RKO (cell line): ENCODE measurements at places on chromosomes 4 and X.

DNA sequence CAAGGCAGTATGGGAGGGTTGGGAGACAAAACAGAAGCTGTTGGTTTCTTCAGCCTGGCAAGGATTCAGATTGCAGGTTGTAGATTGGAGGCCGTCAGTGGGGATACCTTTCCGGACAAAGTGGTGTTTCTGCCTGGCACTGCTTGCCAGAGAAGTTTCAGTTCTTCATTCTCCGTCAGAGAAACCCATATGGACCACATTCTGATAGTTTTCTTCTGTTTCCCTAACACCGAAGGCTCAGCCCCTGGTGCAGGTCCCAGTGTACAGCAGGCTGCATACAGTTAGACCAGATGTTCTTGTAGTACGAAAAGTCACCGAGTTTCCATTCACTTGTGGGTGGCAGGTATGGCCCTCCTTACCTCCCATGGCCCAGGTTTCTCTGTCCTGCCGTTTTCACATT lies 107.3 kb downstream of the PTTG2 start:
- no peak for DNase-seq

GRCh38 chr4:158875455-158875854 lies 106.6 kb downstream of the FNIP2 start:
- no peak for DNase-seq

DNA sequence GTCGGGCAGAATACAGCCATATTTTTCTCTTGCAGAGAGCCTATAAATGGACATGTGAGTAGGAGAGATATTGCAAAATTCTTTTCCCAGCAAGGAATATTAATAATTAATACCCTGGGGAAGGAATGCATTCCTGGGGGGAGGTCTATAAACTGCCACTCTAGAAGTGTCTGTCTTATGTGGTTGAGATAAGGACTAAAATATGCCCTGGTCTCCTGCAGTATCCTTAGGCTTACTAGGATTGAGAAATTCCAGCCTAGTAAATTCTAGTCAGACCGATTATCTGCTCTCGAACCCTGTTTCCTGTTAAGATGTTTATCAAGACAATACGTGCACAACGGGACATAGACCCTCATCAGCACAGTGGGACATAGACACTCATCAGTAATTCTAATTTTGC lies 872.6 kb downstream of the FSTL5 start:
- DNase-seq: no peak

DNA sequence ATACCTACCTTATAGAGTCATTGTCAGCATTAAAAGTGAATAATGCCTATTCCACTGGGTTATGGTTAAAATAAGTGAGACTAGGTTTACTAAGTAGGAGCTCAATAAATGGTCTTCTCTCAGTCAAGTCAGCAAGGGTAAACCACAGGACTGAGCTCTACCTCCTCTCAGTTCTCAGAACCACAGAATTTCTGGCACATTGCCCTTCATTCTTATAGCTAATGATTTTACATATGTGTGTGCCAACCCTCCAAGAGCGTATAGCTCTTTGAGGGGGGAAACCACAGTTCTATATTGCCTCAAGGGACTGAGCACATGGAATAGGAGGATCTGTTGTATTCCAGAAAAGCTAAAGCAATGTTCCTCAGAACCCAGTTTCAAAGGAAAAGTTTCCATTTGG lies 124.8 kb downstream of the ATG4A start:
- no peak for DNase-seq

DNA sequence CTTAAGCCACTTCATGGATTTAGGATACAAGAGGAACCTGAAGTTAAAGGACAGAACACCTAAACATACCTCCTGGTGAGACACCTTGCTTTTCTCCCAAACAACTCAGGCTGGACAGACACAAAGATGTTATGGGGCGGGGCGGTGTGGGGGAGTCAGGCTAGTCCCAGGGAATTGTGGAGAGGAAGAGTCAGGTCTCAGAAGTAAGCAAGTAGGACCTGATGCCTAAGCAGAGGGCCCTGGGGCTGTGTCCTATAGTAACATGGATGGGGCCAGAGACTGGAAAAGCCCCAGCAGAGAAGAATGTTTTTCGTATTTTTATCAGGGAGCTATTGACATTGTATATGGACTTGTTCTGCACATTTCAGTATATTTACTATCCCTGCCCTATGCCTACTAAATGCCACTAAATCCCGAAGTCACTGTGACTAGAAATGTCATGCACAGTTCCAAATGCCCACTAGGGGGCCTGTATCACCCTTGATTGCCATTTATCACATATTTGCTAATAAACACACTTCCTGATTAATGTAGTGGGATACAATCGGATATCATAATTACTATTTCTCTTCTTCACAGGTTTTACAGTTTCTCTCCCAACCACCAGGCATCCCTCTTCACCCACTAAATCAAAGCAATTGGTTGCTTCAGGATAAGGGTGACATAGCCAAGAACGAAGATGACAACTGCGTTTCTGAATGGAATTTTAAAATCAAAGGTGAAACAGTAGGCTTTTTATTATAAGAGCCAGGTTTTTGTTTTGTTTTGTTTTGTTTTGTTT lies 23.8 kb upstream of the ARHGAP10 start:
- DNase-seq: peak; percentile 58
